ENCODE measurements at places on chromosomes 7 and 10. TPM values are rescaled to one million over a fixed set of nuclear protein-coding genes. Genes with fewer than 3 reads are reported as not detected.

Gene PNLIPRP2
- total RNA-seq = not detected

Gene UPK3B
- 3.3 TPM for total RNA-seq

- no peaks in the 10 kb centered on the region for H3K4me1 ChIP-seq
- no peaks in the 10 kb centered on the region for H3K27me3 ChIP-seq
- DNase-seq = no peak
- no peak overlapping the region for H3K4me3 ChIP-seq
- no peaks in the 10 kb centered on the region for H3K36me3 ChIP-seq
Observed at GRCh38 chr10:78762086-78762630, 306.6 kb upstream of the ZMIZ1 start.

Gene ADRA2A
- total RNA-seq = not detected

All from CD4-positive, alpha-beta memory T cell (primary cell).